Fibroblast of mammary gland (primary cell): ENCODE measurements at places on chromosomes 16 and 17.
A peak's percentile ranks its signal among the peaks of the same experiment; 100 is the strongest.

DNA sequence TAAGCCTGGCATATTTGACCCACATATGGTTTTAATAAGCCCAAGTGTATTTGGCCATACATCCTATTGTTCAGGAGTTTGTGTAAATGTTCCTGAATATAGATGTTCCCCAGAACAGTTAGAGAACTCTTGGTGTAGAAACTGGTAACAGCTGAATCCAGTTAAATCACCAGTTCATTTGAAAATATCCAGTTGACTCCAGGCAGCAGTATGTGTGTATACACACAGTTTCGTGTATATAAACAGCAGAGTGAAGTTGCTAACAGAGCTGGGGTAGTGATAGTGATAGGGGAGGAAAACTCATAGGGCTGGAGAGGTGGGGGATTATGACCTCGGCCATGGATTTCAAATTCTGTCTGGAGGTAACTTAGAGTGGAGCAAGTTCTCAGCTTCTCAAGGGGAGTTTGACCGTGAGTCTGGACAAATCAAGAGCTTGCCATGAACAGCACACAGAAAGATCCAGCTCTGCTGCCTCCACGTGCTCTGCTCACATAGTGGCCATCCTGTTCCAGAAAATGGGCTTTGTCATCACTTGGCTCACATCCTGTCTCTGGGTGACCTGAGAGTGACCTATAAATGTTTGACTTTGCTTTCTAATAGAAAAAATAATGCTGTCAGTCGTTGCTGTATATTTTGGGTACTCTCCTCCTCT, 30.6 kb upstream of the MMD start:
- DNase-seq = peak; percentile 95

GRCh38 chr16:89815639-89816348, 653 bp downstream of the FANCA start:
- peak; percentile 8 for DNase-seq

DNA sequence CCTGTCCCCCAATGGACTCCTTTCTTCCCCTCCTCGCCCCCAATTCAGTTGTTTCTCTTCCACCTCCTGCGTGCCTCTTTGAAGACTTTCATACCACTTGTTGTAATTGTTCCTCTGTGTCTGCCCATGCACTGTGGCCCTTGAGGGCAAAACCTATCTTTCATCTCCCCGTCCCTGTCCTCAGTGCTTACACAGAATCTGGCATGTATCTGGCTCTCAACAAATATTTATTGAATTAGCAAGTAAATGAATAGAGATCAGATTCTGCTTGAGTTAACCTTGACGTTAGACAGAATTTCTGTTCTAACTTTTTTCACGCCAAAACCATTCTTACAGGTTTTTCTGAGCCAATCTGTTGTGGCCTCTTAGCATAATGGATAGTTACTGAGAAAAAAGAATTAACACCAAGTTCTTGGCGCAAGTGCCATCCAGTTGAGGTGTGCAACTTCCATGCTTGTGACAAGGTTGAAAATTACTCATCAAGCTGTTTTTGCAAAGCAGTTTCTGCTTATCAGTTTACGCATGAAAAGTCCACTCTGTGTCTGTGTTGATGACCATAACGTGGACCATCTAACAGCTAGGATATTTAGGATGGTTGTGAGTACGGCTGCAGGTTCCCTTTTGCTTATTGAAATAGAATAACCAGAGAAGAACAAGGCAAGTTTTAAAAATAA, 215.1 kb downstream of the PRKCA start:
- DNase-seq = no peak

- no peak for DNase-seq
Observed at GRCh38 chr16:59740858-59741257, 1006.7 kb upstream of the GOT2 start.

DNA sequence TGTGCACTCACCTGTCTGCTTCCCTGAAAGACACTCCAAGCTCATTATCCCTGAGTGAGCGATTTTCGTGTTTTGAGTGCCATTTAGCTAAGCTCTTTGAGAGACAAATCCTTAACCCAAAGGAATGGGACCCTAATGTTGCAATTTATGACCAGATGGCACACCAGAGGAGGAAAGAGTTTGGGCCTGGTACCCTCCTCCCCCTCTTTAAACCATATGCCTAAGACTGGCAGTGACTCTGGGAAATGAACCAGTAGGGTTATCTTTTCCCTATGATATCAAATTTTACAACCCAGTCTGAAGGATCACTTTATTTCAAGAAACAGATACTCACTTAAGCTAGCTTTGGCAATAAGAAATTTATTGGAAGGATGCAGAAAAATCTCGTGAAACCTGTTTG, 550.4 kb downstream of the TOX3 start:
- DNase-seq = no peak

GRCh38 chr17:57441270-57441600, 184.9 kb downstream of the MSI2 start:
- DNase-seq = no peak

- DNase-seq = peak; percentile 71
Observed at GRCh38 chr17:36602924-36603384, 1.6 kb downstream of the MRM1 start.

DNA sequence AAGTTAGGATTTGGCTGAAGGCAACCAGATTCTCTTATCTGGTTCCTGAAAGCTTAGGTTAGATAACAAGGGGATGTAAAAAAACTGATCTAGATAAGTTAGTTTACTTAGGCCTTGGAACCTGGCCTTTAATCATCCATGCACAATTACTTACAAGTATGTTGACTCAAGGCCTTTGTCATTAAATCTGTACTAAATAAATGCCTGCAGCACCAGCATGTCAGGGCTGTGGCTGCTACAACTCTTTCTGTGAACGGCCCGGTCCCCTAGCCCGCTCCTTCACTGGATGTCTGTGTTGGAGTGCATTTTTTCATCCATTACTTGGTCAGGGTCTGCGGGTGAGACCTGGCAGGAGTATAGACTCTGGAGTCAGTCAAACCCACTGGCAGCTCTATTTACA, 48.4 kb upstream of the ALDH3A1 start:
- DNase-seq = no peak

- no peak for DNase-seq
Observed at GRCh38 chr16:83713597-83713996, 94.2 kb upstream of the HSBP1 start.

GRCh38 chr17:40615068-40615840, 32.4 kb downstream of the SMARCE1 start:
- DNase-seq = peak; percentile 53

GRCh38 chr17:17236295-17237025, 508 bp downstream of the FLCN start:
- DNase-seq = peak; percentile 49

DNA sequence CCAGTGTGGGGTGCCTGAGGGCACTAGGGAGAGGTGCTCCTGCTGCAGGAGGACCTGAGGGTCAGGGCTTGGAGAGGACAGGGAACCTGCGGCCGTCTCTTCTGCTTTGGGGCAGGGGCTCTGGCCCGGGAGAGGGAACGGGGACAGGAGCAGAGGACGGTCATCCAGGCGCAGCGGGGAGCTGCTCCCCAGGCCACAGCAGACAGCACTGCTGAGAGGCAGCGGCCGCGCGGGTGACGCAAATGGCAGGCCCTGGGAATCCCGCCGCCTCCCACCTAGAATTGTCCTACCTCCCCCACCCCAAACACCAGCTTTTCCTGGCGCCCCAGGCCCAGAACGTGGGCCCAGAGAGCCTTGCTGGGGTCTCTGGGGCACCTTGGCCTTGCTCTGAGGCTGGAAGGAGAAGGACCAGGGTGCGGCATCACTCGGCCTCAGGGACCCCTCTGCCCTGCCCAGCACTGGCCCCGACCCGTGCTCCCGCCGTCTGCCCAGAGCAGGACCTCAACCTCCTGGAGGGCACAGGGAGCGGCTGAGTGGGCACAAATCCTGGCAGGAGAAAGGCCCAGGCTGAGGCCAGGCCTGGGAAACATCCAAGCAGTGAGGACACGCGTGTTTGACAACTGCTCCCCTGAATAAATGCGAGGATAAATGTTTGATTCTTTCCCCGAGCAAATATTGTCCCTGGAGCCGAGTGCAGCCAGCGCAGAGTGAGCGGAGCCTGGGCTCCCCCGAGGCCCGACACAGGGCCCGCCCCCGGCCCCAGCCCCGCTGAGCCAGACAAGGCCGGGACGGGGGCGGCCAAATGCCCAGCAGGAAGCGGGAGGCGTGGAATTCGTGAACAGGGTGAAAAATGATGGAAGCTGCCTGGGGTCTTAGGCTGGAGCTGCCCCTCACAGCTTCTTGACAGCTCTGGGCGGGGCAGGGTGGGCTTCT, 8.5 kb downstream of the SSTR5 start:
- no peak for DNase-seq

DNA sequence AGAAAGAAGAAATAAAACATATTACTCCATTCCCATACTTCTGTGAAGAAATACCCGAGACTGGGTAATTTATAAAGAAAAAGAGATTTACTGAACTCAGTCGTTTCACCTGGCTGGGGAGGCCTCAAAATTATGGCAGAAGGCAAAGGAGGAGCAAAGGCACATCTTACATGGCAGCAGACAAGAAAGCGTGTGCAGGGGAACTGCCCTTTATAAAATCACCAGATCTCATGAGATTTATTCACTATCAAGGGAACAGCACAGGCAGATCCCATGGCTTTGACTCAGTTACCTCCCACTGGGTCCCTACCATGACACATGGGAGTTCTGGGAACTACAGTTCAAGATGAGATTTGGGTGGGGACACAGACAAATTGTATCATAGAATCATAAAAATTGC, 365.4 kb downstream of the WWOX start:
- no peak for DNase-seq

DNA sequence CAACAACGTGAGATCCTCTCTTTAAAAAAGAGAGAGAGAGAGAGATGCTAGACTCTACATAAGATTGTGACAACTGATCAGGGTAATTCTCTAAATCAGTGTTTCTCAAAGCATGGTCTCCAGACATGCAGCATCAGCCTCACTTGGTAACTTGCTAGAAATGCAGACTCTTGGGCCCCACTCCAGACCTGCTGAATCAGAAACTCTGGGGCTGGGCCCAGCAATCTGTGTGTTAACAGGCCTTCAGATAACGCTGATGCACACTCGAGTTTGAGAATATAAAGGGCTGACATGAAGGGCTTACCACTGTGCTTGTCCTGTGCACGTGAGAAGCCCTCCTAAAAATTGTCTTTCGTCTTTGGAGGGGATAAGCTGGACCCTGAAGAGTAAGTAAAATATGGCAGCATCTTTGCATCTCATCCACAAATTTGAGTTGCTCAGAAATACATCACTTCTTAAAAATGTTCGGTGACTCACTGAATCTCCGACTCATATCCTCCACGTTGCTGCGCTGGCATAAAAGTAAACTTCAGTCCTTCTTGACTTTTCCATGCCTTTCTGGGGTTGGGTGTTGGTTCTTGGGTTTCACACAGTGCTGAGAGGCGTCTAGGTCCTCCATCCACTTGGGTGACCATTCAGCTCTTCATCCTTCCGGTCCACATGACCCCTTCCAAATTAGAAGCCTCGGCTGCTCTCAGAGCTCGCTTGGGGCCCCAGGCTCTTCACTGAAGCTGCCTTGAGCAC, 26.1 kb upstream of the KDM8 start:
- DNase-seq = peak; percentile 89

DNA sequence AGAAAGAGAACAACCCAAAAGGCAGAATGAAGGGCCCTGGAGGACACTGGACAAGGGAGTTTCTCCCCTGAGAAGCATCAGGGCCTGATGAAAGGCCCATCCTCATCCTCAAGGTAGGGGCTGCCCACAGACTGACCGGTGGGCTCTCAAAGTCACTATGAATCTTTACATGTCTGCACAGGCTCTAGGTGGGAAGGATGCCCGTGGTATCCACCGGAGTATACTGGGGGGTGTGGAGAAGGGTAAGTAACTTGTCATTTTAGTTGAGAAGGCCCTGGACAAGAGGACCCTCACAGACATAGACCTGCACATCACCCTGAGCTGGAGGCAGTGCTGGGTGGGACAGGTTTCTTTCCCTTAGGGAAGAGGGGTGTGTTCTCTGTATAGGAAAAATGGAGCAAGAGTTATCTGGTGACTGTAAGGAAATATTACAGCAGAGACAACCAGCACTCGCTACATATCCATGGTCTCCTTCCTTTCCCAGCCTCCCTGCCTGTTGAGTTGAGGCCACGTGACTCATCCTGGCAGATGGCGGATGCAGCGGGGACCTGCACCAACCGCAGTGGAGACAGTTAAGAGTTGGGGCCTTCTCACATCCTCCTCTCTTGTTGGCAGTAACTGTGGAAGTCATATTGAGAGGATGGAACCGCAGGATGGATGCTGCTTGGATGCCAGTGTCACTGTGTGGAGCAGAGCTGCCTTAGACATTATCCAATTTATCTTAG, 45.6 kb upstream of the KCNJ12 start:
- no peak for DNase-seq

DNA sequence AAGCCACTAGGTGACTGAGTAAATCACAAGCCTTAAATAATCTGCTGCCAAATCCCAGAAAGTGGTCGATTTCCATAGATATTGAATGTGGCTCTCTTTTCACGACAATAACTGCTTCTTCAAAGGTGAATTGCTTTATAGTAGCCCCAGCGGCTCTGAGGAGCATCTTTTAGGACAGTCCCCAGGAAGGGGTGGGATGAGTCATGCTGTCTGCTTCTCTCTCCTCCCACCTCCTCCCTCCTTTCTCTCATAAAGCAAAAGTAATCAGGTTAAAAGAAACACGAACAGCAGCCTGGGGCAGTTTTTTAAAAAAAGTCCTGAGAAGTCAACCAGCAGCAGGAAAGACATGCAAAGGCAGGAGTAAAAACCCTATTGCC, 1.8 kb downstream of the KIAA0513 start:
- peak; percentile 69 for DNase-seq

DNA sequence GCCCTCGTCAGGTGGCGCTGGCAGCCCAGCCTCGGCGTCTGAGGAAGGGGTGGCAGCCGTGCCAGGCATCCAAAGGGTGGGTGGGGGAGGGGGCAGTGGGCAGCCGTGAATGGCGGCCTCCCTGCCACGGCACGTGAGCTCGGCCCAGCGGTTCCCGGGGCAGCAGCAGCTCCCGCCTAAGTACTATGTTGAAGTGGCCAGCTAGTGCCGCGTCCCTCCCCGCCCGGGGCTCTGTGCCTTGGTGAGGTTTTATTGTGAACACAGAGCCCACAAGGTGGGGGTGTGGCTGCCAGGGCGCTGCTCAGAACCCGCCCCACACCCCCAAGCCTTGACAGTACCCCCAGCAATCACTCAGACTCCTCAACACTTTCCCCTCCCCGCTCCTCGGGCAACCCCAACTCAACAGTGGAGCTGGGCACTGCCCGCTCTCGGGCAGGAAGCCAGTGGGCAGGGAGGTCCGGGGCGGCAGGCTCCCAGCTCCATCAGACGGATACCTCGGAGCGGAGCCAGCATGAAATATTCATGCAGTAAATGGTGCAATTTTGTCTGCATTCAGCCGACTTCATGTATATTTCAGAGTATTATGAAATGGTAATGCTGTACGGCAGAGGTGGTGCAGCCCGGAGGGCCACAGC, 80.4 kb downstream of the ENGASE start:
- no peak for DNase-seq

GRCh38 chr17:38604479-38605403, 1.0 kb downstream of the SRCIN1 start:
- DNase-seq = no peak
